ENCODE measurements at places on chromosomes 11 and 22. TPM values are rescaled to one million over a fixed set of nuclear protein-coding genes. Genes with fewer than 3 reads are reported as not detected.

GRCh38 chr11:120236169-120237107, 3.5 kb upstream of the POU2F3 start:
- no peaks in the 10 kb centered on the region for H3K36me3 ChIP-seq
- peaks cover 5% of the 10 kb centered on the region for H3K27me3 ChIP-seq
- H3K4me3 ChIP-seq: no peak overlapping the region
- no peak for DNase-seq
- H3K27ac ChIP-seq: no peak overlapping the region

DNA sequence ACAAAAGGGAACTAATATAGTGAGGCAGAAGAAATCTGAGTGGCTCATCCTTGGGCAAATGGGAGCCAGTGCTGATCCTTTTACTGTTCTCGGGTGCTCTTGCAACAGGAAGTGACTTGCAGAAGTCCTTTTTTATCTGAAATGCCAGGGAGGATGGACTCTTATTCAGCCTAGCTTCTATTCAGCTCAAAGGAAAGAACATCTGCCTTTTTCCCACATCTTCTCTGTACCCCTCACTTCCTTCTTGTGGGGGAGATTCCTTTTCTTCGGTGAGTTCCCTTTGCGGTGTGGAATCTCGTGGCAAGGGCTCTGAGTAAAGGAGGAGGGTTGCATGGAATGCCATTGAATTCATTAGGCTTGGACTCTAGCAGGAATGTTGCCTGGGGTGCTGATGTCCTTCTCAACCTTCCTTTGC, 76.2 kb downstream of the ZBTB16 start:
- no peak overlapping the region for H3K27ac ChIP-seq
- H3K27me3 ChIP-seq: peaks cover 2% of the 10 kb centered on the region
- DNase-seq: no peak
- no peak overlapping the region for H3K4me3 ChIP-seq
- H3K4me1 ChIP-seq: no peaks in the 10 kb centered on the region

GRCh38 chr22:50032109-50032871, 19.7 kb upstream of the IL17REL start:
- no peaks in the 10 kb centered on the region for H3K4me1 ChIP-seq
- H3K27ac ChIP-seq: no peak overlapping the region
- no peak overlapping the region for H3K4me3 ChIP-seq
- H3K36me3 ChIP-seq: no peaks in the 10 kb centered on the region
- DNase-seq: no peak

DNA sequence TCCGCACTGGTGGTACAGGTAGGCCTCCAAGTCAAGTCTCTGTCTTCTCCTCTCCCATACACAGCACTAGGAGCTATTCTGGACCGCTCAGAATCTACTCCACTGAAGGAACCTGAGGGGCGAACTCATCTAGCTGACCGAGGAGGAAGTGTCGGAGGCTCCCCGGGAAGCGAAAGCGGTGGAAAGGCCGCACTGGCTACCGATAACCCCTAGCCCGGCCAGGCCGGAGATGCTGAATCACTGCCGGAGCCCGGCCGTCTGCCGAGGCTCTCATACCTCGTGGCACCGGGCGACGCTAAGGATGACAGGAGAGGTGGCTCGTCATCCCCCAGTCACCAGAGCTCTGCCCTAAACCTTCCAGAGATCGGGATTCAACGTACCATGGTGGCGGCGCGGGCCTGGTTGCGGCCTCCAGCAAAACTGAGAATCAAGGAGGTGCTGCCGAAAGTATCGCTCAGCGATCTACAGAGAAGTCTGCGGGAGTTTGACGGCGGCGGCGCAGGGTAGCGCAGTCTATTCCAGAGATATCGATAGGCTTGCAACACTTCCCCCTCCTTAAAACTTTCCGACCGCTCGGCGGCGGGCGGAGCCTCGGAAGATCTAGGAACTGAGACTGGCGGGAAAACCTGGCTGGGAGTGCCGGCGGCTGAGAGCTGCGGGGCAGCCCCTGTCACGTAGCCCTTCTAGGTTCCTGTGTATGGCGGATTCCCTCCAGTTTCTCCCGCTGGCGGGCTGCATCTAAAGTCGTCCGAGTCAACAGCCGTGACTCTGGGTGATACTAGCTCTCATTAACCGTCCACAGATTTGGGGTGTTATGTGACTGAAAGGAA, at the start of gene PSMA1:
PSMA1 (minus strand) TSS at position 470 of the 830 bp plus-strand sequence; CDS start at position 383, 87 bp downstream.
- H3K4me1 ChIP-seq: peaks cover 16% of the 10 kb centered on the region
- DNase-seq: peak; percentile 94

DNA sequence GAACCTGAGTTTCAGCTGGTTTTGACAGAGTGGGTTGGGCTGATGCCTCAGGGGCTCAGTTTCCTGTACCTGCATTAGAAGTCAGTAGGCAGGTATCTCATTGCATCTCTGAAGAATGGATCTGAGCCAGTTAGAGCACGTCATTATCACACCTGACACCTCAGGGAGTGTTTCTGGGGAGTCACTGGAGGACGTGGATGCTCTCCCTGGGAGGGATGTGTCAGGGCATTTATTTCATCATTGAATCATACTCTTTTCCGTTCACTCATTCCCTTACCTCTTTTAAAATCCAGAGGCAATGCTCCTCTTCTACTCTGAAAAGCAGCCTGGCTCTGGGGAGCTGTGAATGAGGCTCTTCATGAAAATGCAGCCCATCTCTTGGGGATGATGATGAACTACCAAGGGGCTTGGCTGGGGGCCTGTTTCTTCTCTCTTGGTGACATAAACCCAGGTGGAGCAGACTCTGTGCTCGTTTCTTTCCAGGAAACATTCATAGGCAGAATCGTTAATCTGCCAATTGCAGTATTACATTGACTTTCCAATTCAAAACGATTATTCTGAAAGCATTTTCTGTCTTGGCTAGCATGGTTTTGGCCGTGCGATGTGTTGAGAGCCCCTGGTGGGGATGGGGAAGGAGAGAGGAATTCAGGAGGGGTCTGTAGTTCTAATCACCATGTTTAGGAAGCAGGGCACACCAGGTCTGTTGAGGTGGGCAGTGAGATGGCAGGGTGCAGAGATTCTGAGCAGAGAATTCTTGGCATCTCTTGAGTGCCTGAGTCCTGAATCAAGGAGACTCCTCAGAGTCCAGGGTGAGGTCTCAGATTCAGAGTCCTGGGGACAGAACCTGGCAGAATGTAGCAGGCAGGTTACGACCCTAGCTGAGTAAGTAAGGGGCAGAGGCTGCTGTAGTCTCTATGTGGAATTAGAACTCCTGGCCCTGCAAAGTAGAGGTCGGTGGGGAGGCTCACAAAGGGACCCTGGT, 12.6 kb downstream of the PARVA start:
- no peak overlapping the region for H3K4me3 ChIP-seq
- no peaks in the 10 kb centered on the region for H3K27me3 ChIP-seq
- DNase-seq: no peak
- peaks cover 47% of the 10 kb centered on the region for H3K4me1 ChIP-seq

DNA sequence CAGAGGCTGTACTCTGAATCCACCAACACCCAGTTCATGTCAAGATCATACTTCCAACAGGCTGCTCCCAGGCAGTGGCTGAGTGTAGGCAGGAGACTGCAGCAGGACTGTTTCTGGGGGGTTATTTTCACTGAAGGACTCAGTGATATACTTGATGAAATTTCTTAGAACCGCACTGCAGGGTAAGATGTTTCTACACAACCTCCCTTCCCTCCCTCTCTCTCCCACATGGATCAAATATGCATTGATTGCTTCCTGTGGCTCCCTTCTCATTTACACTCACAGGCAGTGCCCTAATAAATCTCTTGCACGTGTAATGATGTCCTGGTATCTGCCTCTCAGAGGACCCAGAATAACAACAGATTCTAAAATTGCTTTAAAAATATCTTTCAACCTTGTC, 251.3 kb upstream of the CCDC179 start:
- DNase-seq: no peak
- H3K36me3 ChIP-seq: no peaks in the 10 kb centered on the region
- H3K4me1 ChIP-seq: peaks cover 13% of the 10 kb centered on the region
- H3K4me3 ChIP-seq: no peak overlapping the region

The SLC22A6 gene
- not detected for total RNA-seq

DNA sequence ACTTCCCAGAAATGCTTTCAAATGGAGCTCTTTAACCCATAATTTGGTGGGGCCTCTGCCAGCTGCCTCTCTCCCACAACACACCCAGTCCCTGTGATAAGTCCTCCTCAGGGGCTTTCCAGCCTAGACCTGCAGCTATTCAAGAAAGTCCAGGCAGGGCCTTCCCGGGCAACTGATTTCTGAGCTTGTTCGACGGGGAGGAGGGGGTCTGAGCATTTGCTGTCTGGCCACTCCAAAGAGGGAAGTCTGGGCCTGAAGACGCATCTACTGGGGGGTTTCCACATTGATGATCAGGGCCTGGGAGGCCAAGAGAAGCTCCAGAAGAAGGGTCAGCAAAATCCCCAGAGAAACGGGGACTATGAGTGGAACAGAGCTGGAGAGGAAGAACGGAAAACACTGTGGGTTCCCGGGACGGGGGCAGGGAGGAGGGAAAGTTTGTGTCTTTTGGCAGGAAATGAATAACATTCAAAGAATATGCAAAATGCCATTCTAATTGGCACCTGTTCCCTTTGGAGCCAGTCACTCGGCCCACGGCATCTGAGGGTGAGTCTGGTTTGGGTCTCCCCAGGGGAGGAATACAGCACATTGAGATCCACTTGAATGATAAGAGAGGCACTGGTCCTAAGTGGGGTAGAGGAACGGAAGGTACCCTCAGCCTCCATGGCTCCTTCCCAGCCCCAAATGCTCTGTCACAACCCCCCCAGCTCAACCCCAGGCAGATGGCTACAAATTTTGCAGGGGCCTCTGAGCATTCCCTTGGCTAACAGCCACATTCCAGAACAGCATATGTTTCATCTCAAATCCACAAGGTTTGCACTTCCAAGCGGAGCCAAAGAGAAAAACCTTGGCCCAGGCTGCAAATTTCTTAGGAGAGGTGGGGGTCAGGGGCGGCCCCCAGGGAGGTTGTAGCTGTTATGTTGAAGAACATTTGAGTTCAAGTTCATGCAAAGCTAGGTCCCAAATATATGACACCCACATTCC, 72.0 kb downstream of the RPUSD4 start:
- DNase-seq: no peak
- no peak overlapping the region for H3K4me3 ChIP-seq
- peaks cover 7% of the 10 kb centered on the region for H3K27me3 ChIP-seq
- no peaks in the 10 kb centered on the region for H3K36me3 ChIP-seq

DNA sequence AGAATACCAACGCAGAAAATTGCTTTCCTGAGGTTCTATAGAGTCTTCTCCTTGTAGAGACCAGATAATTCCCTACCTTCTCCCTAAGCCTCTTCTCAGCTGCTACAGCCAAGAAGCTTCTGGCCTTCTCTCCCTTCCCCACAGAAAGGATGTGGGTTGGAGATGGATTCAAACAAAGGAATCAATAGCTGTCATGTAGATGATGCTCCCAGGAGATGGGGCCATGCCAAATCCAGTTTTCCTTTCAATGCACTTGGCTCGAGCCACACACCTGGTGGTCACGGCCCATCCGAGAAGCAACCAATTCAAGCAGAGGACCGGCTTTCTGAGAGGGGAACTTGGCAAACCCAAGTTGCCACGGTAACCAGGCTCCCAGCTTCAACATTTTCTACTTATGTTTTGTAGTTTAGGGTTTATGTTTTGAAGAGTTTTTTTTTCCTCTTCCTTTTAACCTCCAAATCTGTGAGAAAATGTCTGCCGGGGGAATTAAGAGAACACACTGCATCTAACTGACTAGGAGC, 31.3 kb upstream of the OPCML start:
- no peak overlapping the region for H3K27ac ChIP-seq
- no peak overlapping the region for H3K4me3 ChIP-seq
- no peaks in the 10 kb centered on the region for H3K4me1 ChIP-seq
- no peaks in the 10 kb centered on the region for H3K27me3 ChIP-seq
- no peak for DNase-seq

GRCh38 chr22:39332441-39333064, 13.1 kb upstream of the RPL3 start:
- peaks cover 31% of the 10 kb centered on the region for H3K4me1 ChIP-seq
- H3K36me3 ChIP-seq: no peaks in the 10 kb centered on the region
- DNase-seq: no peak

DNA sequence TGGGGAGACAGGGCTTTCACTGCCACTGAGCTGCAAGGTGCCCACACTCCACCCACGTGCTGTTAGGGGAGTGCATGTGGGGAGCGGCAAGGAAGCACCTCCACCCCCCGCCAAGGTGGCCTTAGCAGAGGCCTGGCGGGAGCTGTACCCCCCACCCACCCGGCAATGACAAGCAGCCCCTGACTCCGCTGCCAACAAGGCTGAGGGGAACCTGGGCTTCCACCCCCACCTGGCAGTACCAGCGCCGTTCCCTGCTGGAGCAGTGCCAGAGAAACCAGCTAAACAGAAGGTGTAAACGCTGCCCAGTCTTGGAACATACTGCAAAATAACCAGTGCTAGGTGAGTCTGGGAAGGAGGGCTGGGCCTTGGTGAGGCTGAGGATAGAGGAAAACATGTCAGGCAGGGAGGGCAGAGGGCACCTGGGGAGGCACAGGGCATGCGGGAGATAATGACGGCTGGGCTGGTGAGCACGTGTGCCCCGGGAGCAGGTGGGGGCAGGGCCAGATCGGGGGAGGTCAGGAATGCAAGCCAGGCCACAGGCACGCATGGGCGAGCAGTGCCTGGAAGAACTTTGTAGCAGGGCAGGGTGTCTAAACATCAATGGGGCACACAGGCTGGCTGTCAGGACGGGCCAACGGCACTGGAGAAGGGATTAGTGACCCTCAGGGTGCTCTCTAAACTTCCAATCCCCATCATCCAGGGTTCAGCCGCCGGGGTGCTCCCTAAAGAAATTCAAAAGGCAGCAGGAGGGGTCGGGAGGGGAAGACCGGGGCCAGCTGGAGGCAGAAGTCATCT, 6.6 kb downstream of the CERK start:
- no peaks in the 10 kb centered on the region for H3K27me3 ChIP-seq
- peak overlapping the region; percentile 82 for H3K27ac ChIP-seq
- DNase-seq: peak; percentile 78
- H3K36me3 ChIP-seq: peaks cover 5% of the 10 kb centered on the region
- peak overlapping the region; percentile 16 for H3K4me3 ChIP-seq

The KCTD14 gene
- total RNA-seq: 10.3 TPM

DNA sequence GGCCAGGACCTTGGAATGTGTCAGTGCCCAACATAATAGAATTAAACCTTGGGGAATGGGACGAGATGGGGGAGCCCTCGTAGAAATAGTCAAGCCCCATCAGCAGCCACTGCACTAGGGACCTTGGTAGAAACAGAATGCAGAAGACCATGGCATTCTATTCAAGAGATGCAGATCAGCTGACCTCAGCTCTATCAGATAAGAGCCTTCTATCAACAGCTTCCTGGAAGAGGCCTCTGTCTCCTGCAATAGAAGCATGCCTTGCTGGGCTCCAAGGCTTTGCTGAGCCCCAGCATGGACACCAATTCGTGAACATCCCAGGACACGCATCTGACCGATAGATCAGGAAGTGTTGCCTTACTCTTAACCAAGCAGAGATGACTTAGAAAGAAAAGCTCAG, 27.5 kb upstream of the FLI1 start:
- H3K36me3 ChIP-seq: no peaks in the 10 kb centered on the region
- no peak for DNase-seq
- no peak overlapping the region for H3K4me3 ChIP-seq
- H3K27me3 ChIP-seq: peaks cover 5% of the 10 kb centered on the region
- H3K27ac ChIP-seq: no peak overlapping the region

The ELF5 gene
- total RNA-seq: 2.9 TPM

Measured in HepG2 (cell line).